Stimulated activated CD4-positive, alpha-beta T cell treated with anti-CD3 and anti-CD28 coated beads, TNF-alpha, amount 100 ng/mL, for 4 hours (primary cell): ENCODE measurements at places on chromosomes 12 and 14.

DNA sequence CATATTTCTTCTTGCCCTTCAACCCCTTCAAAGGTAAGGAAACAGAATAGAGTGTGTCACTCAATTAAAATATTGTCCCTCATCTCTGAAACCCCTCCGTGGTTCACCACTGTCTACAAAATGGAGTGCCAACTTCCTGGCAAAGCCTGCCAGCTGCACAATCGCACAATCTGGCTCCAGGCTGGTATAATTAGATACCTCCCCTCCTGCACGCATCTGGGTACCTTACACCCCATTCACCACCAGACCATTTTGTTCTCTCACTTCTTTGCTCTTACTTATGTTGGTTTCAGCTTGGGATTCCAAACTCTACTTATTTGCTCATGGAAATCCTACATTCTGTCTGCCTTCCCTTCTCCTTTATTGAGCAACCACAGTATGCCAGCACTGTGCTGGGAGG is 314.9 kb downstream of the NUAK1 start:
- no peak for DNase-seq

DNA sequence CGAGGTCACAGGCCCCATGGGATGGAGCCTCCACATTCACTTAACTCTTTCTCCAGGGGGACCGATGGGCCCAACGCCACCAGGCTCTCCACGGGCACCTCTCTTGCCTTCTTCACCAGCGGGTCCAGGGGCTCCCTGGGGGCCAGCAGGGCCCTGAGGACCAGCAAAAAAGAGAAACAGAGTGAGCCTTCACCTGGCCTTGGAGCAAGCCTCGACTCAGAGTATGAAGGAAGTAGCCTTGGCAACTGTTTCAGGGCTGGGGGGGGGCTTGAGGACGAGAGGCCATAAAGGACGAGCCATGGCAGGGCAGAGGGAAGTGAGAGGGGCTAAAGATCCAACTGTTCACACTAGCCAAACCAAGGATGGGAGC is 18.0 kb downstream of the COL2A1 start:
- DNase-seq: no peak

GRCh38 chr14:79525416-79525815 is 685.9 kb downstream of the DIO2 start:
- DNase-seq: no peak

GRCh38 chr12:21190016-21190415 is 59.0 kb downstream of the SLCO1B1 start:
- DNase-seq: no peak

GRCh38 chr12:88889326-88890110 is 309.2 kb upstream of the KITLG start:
- no peak for DNase-seq

DNA sequence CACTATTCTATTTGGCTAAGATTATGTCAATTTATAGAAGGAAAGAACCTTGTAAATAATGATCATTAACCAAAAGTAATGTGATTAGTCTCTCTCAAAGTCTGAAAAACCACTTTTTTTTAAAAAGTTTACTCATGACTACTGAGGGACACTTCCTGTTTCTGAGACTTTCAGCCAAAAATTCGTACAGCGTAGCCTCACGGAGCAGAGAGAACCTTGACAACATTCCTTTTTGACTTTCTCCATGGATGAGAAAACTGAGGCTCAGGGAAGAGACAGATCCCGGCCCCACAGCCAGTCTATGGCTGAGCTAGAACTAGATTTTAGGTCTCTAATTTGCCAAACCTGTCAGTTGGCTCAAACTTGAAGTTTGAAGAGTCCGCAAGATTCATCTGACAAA is 68.2 kb downstream of the DAD1 start:
- no peak for DNase-seq

GRCh38 chr14:102415671-102416070 is 52.9 kb downstream of the TECPR2 start:
- DNase-seq: no peak

DNA sequence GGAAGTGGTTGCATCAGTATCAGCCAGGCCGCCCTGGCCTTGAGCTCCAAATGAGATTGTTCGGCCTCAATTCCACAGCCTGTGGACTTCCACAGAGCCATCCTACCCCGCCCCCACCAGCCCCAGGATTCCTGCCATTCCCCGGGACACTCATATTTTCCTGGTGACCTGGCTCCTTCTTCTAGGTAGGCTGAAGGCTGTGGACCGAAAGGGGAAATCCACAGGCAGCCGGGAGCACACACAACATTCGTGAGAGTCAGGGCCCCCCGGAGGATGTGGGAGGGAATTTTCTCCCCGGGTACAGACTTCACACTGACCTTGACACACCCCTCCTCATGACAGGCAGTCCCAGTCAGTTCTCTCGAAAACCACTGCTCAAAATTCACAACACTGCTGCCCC is 39.9 kb downstream of the RIN3 start:
- no peak for DNase-seq

DNA sequence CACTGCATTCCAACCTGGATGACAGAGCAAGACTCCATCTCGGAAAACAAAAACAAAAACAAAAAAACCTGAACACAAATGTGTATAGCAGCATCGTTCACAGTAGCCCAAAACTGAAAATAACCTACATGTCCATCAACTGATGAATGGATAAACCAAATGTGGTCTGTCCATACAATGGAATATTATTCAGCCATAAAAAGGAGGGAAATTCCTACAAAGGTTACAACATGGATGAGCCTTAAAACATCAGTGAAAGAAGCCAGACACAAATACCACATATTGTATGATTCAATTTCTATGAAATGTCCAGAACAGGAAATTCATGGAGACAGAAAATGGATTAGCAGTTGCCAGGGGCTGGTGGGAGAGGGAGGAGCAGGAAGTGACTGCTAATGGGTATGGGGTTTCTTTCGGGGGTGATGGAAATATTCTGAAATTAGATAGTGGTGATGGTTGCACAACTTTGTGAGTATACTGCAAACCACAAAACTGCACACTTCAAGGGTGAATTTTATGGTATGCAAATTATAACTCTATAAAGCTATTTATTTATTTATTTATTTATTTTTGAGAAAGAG is 4.0 kb downstream of the MYL2 start:
- DNase-seq: no peak

- DNase-seq: no peak
These were observed 54.5 kb downstream of the CRACR2A start for GRCh38 chr12:3698218-3698974.
